ENCODE measurements at places on chromosomes 2 and 18.

DNA sequence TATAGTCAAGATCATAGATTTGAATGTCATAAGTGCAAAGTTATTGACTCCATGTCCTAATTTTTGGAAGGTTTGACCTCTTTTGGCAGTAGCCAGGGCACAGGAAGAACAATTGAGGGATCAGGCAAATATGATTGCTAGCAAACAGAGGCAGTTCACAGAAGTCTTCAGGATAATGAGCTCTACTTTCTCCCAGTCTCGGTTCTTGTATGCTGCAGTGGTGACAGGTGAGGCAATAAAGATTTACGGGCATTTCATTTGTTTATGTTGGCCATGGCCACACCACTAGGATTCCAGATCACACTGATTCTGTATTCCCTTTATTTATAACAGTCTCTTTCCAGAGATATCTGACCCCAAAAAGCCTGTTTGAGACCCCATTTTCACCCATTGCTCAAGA, 137.5 kb downstream of the UBR3 start:
- no peak for DNase-seq

DNA sequence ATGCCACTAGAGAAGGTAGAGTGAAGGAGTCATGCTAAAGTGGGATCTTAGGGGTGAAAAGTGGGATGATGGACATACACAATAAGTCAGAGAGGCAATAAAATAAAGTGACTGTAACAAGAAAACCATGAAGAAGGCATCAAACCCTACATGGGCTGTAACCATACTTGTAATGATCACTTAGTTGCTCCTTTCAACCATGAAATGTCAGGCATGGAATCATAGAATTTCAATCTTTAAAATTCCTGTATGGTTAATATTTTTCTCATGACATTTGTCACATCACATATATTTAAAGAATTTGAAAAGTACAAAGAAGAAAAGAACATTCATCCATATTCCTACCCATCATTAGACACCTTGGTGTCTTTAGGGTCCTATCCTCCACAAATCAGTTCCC, 20.9 kb upstream of the SETBP1 start:
- no peak for DNase-seq

DNA sequence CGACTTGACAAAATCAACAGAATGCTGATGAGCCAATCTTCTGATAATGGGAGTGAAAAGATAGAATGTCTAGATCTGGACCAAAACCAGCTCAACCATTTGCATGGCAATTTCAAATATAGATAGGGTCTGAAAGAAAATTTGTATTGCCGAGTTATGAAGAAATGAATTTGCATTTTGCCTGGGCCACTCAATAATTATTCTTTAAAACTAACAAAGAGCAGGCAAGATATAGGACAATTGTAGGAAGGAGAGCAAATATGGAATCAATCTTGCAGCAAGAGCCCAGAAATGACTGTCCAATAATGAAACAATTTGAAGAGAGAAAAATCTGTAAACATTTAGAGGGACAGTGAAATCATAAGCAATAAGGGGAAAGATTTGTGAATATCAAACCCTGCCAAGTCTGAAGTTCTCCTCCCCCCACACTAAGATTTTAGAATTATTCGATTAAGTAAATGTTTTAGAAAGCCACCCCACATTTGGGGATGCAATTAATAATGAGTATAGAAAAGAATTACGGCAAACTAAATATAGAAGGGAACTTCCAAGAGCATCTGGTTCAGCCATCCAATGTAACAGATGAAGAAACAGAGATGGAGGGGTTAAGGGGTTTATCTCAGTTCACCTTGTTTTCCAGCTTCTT, 377.4 kb downstream of the SETBP1 start:
- no peak for DNase-seq

DNA sequence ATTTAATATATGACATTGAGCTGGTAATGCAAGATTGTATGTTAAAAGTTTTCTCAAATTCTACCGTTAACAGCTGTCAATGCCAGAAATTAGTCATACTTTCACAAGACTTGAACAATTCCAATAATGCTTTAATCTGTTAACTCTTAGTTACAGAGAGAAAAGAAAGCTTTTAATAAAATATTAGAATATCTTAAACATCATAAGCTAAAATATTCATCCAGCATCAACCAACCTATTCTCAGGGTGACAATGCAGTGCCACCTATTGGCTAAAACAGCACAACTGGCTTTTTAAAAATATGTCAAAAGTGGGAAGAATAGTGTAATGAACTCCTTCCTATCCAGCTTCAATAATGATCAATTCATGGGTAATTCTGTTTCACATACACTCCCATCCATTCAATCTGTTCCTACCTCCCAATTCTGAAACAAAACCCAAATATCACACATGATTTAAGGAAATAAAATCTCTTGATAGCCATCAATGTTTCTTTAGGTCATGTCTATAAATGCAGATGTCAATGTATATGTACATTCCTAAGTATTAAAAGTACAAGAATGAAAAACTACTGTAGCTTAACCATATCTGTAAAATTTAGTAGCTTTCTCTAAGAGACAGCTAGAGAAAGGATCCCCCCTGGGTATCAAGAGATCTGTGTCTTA, 79.8 kb upstream of the CCDC141 start:
- no peak for DNase-seq

DNA sequence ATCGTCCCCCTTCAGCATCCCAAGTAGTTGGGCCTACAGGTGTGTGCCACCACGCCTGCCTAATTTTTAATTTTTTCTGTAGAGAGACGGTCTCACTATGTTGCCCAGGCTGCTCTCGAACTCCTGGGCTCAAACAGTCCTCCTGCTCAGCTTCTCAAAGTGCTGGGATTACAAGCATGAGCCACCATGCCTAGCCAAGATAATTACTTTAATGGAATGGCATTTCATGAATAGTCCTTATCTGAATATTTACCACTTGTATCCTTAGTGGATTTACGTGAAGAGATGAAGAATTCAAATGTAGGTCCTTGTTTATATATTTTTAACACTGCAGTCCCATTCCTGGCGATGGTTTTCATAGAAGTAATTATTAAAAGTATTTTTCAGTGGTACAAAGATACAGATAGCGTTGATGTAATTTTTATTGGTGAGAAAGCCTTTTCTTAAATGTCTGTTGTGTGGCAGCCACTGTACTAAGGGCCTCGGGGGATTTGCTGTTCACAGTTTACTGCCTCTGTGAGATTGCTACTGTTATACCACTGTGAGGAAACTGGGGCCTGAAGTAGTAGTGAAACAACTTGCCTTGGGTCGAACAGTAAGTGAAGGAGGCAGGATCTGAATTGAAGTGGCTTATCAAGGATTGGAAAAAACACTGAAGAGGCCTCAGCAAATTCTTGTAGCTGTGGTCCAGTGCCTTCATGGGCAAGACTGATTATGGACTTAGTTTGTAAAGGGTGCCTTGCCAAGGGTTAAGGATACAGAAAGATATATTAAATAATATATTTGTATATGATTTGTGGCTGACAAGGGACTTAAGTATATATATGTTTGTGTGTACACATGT, 151.2 kb downstream of the PRPF40A start:
- no peak for DNase-seq

- DNase-seq = peak; percentile 6
These were observed 212.1 kb upstream of the NCKAP5 start for GRCh38 chr2:133780099-133780996.

DNA sequence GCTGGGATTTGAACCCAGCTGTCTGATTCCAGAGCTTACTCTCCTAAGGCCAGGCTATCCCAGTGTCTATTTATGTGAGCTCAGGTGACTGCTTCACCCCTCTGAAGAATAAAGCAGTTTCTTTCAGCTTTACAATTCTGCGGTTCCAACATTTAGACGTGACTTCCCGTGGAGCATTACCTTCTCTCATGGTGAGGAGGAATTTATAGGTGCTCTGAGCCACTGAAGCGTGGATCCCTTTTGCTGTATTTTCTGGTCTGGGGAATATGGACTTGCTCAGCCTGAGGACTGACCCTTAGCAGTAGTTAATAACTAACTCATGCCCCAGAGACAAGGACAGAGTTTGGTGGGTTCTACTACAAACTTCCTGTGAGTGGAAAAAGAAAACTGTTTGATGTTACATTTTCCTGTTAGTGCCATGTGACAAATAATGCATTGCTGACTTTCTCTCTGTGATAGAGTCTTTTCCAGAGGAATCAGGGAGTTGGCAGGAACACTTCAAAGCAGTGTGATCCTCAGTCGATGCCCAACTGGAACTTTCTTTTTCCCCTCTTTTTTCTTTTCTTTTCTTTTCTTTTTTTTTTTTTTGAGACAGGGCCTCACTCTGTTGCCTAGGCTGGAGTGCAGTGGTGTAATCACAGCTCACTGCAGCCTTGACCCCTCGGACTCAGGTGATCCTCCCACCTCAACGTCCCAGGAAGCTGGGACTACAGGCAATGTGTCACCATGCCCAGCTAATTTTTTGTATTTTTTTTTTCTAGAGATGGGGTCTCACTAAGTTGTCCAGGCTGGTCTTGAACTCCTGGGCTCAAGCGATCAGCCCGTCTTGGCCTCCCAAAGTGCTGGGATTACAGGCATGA, 21.9 kb downstream of the CASP10 start:
- DNase-seq = no peak

DNA sequence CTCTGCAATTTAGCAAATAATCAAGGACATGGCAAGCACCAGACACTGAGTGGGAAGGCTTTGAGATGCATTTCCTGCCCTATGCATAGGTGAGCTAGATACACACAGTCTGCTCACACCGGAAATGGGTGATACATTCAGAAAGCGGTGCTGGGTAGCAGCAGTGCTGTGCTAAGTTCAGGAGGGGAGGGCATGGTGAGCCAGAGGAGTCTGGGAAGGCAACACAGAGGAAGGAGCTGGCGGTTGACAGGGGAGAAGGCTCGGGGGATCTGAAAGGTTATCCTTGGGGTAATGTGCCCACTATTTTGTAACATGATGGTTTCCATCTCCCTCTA, 57.4 kb upstream of the EPAS1 start:
- peak; percentile 80 for DNase-seq

GRCh38 chr2:106542746-106543359, 55.7 kb downstream of the CD8B2 start:
- peak; percentile 68 for DNase-seq

DNA sequence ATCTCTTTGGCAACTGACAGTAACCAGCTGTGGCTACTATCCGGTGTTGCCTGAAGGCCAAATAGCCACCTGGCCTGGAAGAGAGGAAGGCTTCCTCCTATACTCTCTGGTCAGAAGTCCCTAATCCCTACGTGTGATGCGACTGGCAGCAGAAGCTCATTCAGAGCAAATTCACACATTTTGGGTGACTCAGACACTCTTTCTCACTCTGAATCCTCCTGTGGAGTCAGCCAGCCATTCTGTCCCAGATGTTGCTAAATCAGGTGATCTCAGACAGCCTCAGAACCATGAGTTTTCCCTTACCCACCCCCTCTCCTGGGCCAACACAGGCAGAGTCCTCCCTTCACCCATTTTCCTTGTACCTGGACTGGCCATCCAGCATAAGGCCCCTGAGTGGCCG, 34.7 kb downstream of the CFAP53 start:
- DNase-seq = peak; percentile 24

GRCh38 chr2:42767899-42768705, 4.2 kb upstream of the OXER1 start:
- DNase-seq = no peak

DNA sequence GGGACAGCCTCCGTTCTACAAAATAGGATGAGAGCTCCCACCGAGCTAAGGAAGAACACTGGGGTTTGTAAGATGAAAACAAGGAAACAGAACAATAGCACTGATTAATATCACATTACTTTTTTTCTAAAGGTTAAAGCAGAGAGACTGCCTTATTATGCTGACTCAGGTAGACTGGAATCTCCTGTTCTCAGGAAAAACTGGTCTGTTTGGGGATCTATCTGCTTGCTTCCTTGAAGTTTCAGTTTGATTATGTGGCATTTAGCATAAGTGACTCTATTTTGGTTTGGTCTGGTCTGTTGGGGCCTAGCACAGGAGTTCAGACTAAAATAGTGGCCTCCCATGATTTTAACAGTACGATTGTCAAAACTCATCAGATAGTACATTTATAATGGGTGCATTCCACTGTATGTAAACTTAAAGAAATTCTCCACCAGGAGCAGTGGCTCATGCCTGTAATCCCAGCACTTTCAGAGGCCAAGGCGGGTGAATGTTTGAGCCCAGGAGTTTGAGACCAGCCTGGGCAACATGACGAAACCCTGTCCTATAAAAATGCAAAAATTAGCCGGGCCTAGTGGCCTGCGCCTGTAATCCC, 64.1 kb upstream of the NDUFV2 start:
- no peak for DNase-seq

DNA sequence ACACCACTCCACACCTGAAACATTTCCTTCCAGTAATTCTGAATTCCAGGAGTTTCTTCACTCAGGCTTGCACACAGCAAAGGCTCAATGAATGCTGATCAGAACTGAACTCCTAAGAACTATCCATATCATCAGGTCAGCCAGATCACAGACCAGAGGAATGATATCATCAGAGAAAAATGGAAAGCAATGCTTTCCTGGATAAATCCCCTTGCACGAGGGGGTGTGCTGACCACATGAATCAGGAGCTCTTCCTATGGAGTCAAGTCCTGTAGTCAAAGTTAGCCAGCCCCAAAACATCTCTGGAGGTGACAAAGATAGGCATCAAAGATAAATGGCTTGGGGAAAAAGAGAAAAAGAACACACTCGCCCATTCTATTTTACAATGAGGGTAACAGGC, 83.8 kb upstream of the ACVR2A start:
- no peak for DNase-seq

- no peak for DNase-seq
These were observed 337.1 kb downstream of the LRRTM4 start for GRCh38 chr2:77185052-77185451.

- DNase-seq = no peak
These were observed 39.3 kb upstream of the NARS1 start for GRCh38 chr18:57660961-57661360.

DNA sequence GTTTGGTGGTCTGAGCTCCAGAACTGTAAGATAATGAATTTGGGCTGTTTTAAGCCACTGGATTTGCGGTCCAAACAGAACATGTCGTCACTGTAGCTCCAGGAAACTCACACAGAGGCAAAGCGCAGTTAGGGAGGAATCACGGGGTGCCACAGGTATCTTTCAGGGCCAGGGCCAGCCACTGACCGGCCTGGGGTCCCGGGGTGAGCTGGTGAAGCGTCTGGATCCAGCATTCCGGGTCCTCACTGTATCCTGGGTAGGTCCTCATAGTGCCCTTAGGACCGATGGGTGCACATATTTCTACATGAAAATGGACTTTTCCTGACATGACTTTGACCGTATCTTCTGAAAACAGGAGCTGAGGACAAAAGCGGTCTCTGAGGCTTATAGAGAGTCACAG, 196.0 kb upstream of the HDAC4 start:
- DNase-seq = no peak

Measured in stimulated activated CD4-positive, alpha-beta T cell treated with anti-CD3 and anti-CD28 coated beads, Interleukin-1b, Interleukin-23, amount 100 ng/mL, for 48 hours (primary cell).